ENCODE measurements at places on chromosomes 4 and X.
A peak's percentile ranks its signal among the peaks of the same experiment; 100 is the strongest.

DNA sequence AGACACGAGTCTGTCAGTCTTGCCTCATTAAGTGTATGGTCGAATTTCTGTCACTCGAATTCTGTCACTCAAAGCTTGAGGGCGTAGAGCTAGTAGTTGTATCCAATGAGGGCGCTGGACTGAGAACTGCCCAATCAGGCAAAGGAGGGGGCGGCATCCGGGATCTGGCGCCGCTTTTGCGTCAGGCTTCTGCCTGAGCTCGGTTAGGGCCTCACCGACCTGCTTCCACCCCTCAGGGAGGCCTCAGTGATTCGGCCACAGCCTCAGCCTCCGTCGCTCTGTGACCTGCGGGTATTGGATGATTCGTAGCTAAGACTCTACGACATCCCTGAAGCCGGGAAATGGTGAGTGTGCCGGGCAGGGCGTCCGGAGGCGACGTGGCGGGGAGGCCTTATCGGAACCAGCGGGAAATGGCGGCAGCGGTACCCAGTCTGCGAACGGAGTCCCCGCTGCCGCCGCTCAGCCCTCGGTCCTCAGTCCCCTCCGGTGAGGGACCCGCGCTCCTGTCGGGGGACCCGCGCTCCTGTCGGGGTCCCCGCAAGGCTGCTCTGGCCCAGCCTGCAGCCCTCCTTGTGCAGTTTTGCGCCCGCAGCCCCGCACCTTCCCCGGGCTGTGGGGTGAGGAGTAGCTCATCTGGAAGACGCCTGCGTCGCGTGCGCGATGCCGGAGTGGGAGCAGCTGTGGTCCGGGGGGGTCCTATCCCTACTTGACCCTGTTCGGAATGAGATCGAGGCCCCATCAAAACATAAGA is 88.3 kb downstream of the ZNF718 start:
- no peak for DNase-seq

GRCh38 chr4:48047421-48047844 is 30.9 kb downstream of the NIPAL1 start:
- peak; percentile 58 for DNase-seq

DNA sequence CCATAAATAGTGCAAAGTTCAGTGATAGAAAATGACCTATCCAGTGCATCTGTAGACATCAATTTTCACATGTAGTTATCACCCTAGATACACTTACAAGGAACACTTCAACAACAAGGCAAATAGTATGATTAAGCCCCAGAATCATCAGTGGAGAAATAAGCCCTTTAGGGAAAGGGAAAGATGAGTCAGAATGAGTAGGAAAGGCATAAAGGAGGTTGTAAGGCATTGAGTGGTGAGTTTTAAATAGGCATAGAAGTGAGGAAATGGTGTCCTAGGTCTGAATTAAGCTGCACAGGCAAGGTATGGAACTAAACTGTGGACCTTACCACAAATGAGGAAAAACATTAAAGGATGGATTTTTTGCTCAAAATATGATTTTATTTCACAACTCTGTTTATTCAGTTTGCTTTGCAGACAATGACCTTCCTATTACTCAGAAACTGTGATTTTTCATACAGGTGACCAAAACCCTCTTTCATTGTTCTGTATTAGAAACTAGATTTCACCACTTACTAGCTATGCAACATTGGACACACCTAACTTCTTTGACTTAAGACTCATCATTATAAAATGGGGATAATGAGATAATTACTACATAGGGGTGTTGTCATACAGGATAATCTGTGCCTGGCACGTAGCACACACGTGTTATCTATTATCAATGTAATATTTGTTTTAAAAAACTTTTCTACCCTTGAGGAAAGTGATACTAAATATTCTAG is 57.0 kb upstream of the MAP9 start:
- DNase-seq = no peak

DNA sequence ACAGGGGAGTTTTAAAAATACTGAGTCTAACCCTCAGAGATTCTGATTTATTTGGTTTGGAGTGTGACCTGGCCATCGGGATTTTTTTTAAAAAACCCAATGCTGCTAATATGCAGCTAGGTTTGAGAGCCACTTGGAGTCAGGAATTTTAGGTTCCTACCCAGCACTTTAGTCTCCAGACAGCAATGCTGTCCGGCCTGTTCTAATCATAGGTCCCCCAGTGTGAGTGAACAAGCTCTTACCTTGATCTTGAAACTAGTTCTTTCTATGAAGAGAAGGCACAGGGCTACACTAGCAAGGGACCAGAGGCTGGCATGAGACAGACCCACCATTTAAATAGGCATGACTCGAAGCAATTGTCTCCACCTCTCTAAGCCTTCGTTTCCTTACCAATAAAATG is 103.5 kb downstream of the SMIM20 start:
- no peak for DNase-seq

DNA sequence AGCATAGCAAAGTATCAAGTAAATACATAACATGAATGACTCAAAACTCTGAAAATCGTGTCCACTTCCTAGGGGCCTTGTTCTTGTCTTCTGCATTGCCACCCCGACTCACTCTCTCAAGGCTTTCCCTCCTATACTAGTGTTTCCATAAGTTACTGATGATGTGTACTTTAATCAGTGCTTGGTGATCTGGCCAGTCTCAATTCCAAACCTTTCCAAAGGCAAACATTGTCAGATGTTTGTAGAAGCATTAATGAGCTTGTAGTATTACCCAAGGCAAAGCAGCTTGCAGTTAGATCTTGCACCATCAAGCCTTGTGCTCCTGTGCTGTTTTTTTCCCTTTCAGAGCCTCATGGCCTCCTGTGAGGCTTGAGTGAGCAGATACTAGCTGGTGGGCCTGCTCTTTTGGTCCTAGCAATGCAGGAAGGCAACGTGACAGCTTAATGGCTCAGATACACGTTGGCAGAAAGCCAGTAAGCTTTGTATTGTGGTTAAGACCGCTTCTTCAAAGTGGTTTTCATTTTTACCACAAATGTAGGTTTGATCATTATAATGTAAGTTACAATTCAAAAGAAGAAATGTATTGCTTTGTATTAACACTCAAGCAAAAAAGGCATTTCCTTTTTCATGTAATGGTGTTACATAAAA is 51.8 kb downstream of the RBPJ start:
- peak; percentile 29 for DNase-seq

DNA sequence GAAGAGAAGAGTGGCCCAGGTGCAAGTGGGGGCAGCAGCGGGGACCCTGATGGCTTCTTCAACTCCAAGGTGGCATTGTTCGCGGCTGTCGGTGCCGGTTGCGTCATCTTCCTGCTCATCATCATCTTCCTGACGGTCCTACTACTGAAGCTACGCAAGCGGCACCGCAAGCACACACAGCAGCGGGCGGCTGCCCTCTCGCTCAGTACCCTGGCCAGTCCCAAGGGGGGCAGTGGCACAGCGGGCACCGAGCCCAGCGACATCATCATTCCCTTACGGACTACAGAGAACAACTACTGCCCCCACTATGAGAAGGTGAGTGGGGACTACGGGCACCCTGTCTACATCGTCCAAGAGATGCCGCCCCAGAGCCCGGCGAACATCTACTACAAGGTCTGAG is 11.4 kb downstream of the EFNB1 start:
- no peak for DNase-seq

DNA sequence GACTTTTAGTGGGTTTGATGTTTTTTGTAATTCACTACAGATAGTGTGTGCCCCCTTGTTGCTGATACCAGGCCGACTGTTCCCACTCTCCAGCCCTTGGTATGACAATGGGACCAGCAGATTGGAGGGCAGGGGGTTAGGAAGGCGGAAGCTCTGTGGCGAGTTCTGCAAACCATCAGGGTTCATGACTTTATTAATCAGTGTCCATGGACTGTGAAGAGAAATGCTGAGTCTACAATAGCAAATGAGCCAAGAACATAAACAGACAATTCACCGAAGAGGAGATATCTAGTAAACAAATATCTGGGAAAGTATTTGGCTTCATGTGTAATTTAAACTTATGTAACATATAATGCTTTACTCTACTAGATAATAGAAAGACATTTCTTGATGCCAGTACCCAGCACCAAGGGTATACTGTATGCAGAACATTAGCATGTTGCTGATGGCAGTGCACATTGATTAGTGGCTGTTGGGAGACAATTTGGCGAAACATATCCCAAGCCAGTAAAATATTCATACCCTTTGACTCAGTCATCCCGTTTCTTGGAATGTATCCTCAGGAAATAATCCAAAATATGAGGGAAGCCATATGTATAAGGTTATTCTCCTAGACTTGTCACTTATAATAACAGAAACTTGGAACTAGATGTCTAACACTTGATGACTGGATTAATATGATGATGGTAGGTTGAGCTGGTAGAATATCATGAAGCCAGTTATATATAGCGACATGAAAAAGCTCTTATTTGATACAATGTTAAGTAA is 169.4 kb downstream of the PTTG2 start:
- no peak for DNase-seq

DNA sequence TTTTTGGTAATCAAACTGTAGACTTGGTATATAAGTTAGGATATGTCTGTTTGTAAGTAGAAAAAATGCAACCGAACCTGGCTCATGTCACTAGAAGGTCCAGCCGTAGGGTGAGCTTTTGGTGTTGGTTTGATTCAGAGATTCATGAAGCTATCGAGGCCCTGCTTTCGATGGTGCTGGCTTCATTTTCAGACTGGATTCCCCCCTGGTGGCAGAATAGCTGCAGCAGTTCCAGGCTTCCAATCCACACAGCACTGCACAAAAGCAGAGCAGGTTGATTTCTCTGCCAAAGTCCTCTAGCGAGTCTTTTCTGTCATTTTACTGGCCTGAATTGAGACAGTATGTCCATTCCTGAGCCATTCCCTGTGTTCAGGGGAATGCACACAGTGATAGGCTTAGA is 33.1 kb downstream of the PDK3 start:
- DNase-seq = peak; percentile 20

- no peak for DNase-seq
These were observed 176.9 kb upstream of the ARSJ start for GRCh38 chr4:114156371-114156770.

GRCh38 chrX:147476008-147476407 is 435.7 kb upstream of the FMR1 start:
- DNase-seq = no peak

- no peak for DNase-seq
These were observed 282.2 kb downstream of the STIM2 start for GRCh38 chr4:27142841-27143240.

DNA sequence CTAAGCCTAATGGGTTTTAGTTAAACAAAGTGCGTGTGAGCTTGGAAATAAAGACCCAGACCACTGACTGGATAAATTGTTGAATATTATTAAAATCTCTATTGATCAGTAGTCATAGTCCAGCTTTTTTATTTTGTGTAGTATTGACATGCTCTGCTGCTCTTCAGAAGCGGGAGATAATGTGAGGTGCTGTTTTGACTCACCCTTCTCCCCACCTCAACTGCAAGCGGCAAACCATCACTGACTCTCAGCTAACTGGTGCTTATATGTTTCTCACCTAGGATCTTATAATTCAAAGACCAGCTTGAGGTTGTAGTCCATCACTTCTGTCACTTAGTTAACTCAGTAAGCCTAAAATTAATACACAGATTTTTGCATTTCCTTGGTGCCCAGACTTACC is 72.2 kb downstream of the COMMD8 start:
- no peak for DNase-seq

DNA sequence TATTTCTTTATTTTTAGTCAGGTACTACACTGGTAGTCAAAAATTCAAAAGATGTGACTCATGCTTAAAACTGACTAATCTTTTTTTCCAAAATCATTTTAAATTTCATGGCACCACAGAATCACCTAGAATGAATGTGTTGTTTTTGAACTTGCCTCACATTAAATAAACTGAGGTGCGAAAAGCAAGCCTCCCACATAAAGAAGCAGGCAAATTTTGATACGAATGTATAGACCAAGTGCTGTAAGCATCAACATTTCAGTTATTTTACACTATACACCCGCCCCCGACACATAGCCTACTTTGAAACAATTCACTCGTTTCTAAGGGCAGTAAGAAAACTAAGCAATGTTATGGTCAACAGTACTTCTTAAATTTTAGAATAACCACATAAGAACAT is 94.3 kb downstream of the MRPL1 start:
- DNase-seq = no peak

Data from CD4-positive, alpha-beta T cell treated with Interleukin-15 for 1 hour (primary cell).